Stimulated activated CD4-positive, alpha-beta T cell treated with anti-CD3 and anti-CD28 coated beads, Interleukin-2, amount 100 ng/mL, for 24 hours (primary cell): ENCODE measurements at places on chromosomes 7 and 10.

DNA sequence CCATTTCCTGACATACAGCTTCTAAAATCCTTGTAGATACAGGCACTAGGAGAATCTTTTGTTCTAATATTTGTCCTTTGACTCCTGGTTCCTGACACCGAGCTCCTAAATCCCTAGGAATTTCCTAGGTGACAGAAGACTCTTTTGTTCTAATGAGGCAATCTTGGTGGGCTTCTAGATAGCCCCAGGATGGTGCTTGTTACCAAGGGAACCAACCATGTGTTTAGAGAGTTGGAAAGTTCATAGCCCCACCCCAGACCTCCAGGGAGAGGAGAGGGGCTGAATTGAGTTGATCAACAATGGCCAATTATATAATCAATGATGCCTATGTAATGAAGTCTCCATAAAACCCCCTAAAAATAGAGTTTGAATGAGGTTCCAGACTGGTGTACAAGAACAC is 145.1 kb downstream of the JMJD1C start:
- DNase-seq = no peak

DNA sequence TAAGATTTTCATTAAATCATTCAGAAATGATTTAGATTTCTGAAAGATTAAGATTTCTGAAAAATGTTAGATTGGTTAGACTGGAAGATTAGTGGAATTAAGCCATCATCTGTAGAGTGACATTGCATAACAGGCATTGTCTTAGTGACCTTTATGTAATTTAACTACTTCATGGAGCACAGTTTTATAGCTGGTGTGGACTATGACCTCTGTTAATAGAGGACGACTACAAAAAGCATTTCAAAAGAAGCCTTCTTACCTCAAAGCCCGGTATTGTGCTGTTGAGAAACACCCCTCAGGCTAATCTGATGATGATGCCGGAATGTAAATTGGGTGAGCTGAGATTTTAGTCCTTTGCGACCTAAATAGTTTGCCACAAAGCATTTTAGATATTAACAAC is 55.6 kb downstream of the GALNT11 start:
- no peak for DNase-seq

DNA sequence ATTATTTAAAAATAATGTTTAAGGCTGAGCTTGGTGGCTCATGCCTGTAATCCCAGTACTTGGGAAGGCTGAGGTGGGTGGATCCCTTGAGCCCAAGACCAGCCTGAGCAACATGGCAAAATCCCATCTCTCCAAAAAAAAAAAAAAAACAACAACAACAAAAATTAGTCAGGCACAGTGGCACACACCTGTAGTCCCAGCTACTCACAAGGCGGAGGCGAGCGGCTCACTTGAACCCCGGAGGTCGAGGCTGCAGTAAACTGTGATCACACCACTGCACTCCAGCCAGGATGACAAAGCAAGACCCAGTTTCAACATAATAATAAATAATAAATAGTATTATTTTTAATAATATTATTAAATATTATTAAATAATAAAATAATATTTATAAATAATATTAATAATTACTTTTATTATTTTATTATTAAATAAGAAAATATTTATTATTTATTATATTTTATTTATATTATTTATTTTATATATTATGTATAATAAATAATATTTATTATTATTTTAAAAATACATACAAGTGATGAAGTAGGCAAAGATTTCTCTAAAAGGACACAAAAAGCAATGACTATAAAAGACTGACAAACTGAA is 8.4 kb upstream of the LRRC61 start:
- no peak for DNase-seq

GRCh38 chr10:21638681-21639080 is 104.6 kb downstream of the MLLT10 start:
- no peak for DNase-seq

- DNase-seq = no peak
Observed at GRCh38 chr10:15163253-15163828, 5.2 kb downstream of the NMT2 start.

DNA sequence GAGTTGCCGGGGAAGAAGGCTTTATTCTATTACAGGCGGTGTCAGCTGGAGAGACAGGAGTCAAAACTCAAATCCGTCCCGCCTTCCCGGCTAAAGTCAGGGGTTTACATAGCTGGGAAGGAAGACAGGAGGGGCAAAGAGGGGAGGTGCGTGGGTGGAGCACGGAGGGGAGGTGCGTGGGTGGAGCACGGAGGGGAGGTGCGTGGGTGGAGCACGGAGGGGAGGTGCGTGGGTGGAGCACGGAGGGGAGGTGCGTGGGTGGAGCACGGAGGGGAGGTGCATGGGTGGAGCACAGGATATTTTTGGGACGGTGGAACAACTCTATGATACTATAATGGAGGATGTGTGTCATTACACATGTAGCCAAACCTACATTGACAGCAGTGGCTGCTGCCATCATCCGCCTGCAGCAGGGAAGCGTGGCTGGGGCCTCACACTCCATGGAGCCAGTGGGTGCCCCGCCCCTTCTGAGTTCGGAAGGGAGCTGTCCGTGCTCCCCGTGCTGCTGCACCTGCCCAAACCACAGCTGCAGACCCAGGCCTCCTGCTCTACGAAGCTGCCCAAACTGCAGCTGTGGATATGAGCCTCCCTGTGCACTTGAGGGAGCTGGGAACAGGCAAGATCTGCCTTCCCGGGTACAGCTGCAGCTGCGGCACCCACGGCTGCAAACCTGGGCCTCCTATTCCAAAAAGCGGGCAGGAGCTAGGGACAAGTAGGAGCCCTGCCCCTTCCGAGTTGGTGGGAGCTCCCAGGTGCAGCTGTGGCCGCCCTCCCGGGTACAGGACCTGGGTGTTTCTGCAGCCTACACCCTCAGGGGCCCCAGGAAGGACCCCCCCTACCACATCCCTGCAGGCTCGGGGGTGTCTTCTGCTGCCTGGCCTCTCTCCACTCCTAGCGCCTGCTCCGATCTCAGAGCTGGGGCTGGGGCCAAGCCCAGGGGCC is 119.4 kb downstream of the DYNC2I1 start:
- no peak for DNase-seq
